Activated naive CD8-positive, alpha-beta T cell treated with anti-CD3 and anti-CD28 coated beads, Interleukin-2, amount 10 ng/mL, durations not matched to agents 7 days and 5 days (primary cell): ENCODE measurements at places on chromosomes 2 and 18. TPM values are rescaled to one million over a fixed set of nuclear protein-coding genes. Genes with fewer than 3 reads are reported as not detected.

GRCh38 chr2:223084873-223085272, 32.9 kb downstream of the KCNE4 start:
- no peak for DNase-seq

GRCh38 chr2:231163011-231163410, 35.4 kb upstream of the ARMC9 start:
- DNase-seq: no peak

STK11IP gene
- total RNA-seq: 36.3 TPM

DNA sequence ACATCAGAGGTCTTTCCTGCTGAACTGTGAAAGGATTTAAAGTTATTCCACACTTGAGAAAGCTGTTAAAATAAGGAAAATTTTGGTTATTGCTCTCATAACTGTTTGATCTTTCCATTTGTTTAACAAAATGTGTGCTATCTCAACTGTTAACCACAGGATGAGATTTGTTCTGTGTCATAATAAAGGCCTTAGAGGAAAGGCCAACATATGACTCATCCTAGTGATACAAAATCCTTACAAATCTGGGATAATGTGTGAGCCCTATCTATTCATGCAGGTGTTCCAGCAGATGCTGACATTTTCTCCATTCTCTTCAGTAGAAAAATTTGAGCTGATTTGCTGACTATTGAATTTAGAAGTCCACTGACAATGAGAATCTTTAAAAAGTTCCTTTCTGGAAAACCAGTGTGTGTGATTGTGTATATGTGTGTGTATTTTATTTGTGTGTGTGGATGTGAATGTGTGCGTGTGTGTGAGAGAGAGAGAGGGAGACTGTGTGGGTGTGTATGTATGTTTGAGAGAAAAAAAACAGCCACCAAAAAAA, 1111.9 kb upstream of the GYPC start:
- DNase-seq: no peak

GRCh38 chr18:62933261-62933887, 218.0 kb downstream of the PHLPP1 start:
- DNase-seq: no peak

DNA sequence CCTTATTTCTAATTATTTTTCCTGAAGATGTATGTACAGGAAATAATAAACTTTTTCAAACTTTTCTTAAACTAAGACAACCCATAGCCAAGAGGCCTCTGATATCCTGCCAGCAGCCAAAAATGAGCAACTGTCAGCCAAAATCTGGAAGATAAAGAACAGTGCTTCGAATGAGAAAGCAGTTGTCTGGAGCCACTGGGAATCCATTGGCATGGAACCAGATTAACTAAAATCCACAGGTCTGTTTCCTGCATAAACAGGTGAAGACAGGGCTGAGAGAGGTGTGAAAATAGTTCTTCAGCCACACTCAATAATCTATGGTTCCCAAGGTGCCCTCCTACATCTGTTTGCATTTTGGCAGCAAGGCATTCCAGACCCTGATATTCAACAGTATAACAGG, 1076.7 kb upstream of the PIK3C3 start:
- DNase-seq: no peak
